GM23248 (cell line): ENCODE measurements at places on chromosomes 2 and 18. TPM values are rescaled to one million over a fixed set of nuclear protein-coding genes. Genes with fewer than 3 reads are reported as not detected.

The SAG gene
- total RNA-seq, result not detected in 2 replicates

The FSHR gene
- total RNA-seq, result not detected in 2 replicates

The TM4SF20 gene
- total RNA-seq, result 14.2 and 18.7 TPM in 2 replicates

The AQP4 gene
- total RNA-seq, result not detected in 2 replicates

The GRHL1 gene
- 0.32 and 0.38 TPM in 2 replicates for total RNA-seq

The RPRM gene
- not detected in 2 replicates for total RNA-seq

The LYPD1 gene
- 0.11 TPM in 1 of 2 replicates, not detected in the other for total RNA-seq

The COLEC12 gene
- total RNA-seq, result 24.9 and 25.9 TPM in 2 replicates

The UGT1A8 gene
- total RNA-seq, result not detected in 2 replicates

The ALLC gene
- total RNA-seq, result not detected in 2 replicates

The CCDC85A gene
- total RNA-seq, result 4.2 and 9.9 TPM in 2 replicates

The AQP12A gene
- not detected in 2 replicates for total RNA-seq

The EVA1A gene
- total RNA-seq, result 95.6 and 126 TPM in 2 replicates

The HOXD1 gene
- 0.13 and 0.43 TPM in 2 replicates for total RNA-seq

The HNMT gene
- 2.7 and 7.3 TPM in 2 replicates for total RNA-seq

The NR4A2 gene
- 0.86 and 1.1 TPM in 2 replicates for total RNA-seq

The OR6B2 gene
- not detected in 2 replicates for total RNA-seq

The RAMP1 gene
- total RNA-seq, result 4.1 and 4.8 TPM in 2 replicates

The SLC4A5 gene
- 0.32 and 0.38 TPM in 2 replicates for total RNA-seq

The FAM228A gene
- 2.1 TPM in 1 of 2 replicates, not detected in the other for total RNA-seq

The UGT1A5 gene
- total RNA-seq, result not detected in 2 replicates

The SCYGR4 gene
- total RNA-seq, result not detected in 2 replicates

The NYAP2 gene
- total RNA-seq, result not detected in 2 replicates

The SLC16A14 gene
- not detected in 2 replicates for total RNA-seq

The SGPP2 gene
- not detected in 2 replicates for total RNA-seq

The GPR75 gene
- total RNA-seq, result 0.43 and 2.1 TPM in 2 replicates

The NT5DC4 gene
- total RNA-seq, result not detected in 2 replicates

The GYPC gene
- total RNA-seq, result 24.0 and 42.6 TPM in 2 replicates

The CFAP65 gene
- total RNA-seq, result not detected in 2 replicates

The LYPD6B gene
- 3.9 and 6.8 TPM in 2 replicates for total RNA-seq

The ACMSD gene
- total RNA-seq, result not detected in 2 replicates

The IL18RAP gene
- not detected in 2 replicates for total RNA-seq

The ANTXR1 gene
- 126 and 128 TPM in 2 replicates for total RNA-seq

The OTOF gene
- total RNA-seq, result 0.25 and 0.43 TPM in 2 replicates
